Activated CD4-positive, CD25-positive, alpha-beta regulatory T cell treated with anti-CD3 and anti-CD28 coated beads, Interleukin-2, amount 50 U/mL, for 16 hours (primary cell): ENCODE measurements at places on chromosomes 4 and X.

- DNase-seq = peak; percentile 44
Observed at GRCh38 chrX:71128915-71129765, 10.7 kb downstream of the MED12 start.

DNA sequence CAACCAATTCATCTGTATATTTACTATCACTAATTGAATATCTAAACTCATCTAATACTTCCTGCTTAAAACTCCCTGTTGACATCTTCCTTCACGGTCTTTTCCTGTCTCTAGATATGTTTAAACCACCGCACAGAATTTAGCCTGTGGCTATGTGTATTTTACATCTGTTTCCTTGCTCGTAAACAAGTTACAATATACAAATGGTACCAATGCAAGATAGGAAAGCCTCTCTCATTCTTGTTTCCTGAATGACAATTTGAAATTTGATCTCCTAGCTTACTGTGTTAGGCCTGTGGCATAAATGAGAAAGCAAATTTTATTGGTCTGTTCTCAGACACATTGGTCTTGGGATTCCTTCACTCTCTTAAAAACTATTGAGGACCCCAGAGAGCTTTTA is 89.7 kb upstream of the PCDH7 start:
- no peak for DNase-seq

- no peak for DNase-seq
Observed at GRCh38 chr4:2583092-2583491, 46.6 kb downstream of the FAM193A start.

DNA sequence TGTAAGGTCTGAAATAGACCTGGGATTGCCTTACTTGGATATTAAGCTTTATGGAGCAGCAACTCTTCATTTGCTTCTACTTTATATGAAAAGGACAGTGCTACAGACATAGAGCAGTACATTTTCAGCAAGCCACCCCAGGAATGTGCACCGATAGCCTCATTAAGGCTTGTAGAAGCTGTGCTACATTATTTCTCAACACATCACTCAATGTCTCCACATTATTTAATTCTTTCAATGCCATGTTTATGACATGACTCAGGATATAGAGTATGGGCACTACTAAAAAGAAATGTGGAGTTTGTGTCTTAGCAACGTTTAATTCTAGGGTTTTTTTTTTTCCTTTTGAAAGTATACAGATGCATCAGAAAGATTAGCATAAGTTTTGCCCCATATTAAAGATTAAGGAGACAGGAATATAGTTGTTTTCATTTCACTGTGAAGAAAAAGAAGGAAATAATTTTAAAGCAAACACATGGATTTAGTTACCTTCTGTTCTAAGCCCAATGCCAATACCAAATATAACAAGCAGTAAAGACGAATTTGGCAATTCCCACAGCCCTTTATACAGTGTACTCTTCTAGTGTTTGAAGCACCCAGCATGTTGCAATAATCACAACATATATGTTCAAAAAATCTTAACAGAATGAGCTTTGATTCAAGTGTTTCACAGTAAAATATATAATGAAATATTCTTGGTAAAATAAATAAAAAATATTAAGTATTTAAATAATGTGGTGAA is 2140.1 kb upstream of the AGA start:
- no peak for DNase-seq

DNA sequence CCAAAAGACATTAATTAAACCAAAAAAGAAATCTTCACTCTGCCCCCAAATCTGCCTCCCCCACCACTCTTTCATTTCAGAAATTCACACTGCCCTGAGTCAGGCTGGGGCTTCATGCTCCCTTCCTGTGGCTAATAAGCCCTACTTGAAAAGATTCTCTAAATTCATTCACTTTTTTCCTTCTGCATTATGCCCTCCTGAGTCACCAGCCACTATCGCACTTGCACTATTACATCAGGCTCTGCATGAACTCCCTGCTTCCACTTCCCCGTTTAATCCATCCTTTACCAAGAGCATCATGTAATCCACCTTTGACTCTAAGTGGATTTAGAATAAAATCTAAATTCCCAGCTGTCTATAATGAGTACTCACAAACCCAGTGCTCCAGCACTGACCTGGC is 295.4 kb upstream of the KLF3 start:
- no peak for DNase-seq

DNA sequence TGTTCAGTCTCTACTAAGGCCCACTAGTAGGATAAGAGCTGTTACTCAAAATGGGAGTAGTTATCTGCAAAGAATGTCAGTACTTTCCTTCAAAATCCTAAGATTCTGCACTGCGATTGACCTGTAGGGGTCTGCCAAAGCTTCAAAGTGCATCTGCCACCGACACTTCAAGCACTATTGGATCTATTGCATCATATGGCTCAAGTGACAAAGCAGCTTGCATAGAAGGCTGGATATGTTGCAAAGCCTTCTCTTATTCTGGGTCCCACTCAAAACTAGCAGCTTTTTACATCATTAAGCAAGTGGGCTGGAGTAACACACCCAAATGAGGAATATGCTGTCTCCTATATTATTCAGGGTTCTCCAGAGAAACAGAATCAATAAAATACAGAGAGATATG is 115.4 kb upstream of the EMCN start:
- no peak for DNase-seq

DNA sequence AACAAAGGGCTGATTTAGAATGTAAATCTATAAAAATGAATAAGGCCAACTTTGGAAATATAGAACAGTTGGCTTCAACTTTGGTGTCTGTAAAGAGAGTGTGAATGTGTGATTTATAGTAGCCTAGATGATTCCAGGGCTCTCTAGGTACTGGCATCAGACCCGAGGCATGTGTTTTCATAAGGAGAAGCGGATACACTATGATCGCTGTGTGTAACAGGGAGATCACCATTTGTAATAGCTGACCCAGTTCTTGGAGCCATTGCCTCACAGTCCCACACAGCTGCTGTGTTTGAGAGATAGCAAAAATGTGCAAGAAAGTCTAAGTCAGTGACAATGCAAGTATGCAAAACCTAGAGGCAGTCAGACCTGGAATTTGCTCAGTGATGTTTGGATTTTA is 135.1 kb downstream of the REPS2 start:
- no peak for DNase-seq

GRCh38 chr4:12679217-12679616 is 804.9 kb downstream of the RAB28 start:
- no peak for DNase-seq

DNA sequence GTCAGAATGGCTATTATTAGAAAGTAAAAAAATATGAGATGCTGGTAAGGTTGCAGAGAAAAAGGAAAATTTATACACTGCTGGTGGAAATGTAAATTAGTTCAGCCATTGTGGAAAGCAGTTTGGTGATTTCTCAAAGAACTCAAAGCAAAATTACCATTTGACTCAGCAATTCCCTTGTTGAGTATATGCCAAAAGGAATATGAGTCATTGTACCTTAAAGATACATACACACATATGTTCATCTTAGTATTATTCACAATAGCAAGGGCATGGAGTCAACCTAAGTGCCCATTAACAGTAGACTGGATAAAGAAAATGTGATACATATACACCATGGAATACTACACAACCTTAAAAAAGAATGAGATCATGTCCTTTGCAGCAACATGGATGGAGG is 148.2 kb downstream of the COMMD8 start:
- DNase-seq = no peak

- DNase-seq = no peak
Observed at GRCh38 chrX:124895947-124896346, 423.7 kb upstream of the TEX13C start.

GRCh38 chr4:139782926-139783522 is 117.4 kb downstream of the MGST2 start:
- DNase-seq = no peak

DNA sequence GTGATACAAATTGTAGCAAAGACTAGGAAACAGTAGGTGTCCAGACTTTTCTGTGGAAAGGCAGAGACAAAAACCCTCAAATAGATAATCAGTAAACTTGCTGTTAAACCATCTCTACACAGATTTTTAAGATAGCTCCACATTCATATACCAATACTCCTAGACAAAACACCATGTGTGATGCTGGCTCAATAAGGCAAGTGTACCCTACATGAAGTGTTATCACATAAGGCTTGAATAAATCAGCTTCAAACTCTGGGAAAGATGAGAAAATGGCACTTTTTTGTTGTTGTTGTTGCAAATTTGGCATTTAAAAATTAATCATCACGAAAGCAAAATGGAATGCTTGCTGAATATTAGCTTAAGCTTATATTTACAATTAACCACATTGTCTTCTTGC is 45.1 kb downstream of the DRD5 start:
- no peak for DNase-seq

DNA sequence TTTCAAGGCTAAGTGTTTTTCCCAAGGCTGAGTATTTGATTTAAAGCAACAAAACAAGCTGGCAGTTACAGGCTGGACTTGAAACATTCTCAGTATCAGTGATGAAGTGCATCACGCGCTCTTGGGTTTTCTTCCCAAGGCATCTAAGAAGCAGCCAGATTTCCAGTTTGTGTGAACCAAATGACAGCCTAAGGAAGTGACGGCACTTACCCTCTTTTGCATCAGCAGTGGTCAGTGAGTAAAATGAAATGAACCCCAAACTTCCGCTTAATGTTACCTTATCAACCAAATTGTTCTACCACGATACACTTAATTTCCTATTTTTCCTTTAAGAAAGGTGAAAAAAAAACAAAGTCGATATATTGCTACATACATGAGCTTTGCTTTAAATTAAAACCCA is 15.8 kb upstream of the GYPE start:
- no peak for DNase-seq

DNA sequence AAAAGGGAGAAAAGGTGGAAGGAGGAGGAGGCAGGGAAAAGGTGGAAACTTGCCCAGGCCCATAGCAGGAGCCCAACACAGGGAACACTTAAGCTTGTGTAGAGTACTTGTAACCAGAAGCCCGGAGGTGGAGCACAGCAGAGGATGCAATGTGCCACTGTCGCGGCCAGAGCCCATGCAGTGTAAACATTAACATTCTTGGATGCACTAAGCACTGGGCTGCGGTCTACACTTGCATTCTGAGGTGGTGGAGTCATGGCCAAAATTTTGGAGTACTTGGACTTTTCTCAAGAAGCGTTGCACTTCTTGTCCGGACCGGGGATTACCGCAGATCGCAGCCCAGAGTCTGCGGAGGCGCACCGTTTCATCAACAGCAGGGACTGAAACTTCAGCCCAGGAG is 4.5 kb upstream of the RHOXF1 start:
- no peak for DNase-seq

- DNase-seq = no peak
Observed at GRCh38 chr4:175784986-175785525, 27.0 kb downstream of the GPM6A start.

- DNase-seq = no peak
Observed at GRCh38 chr4:150079081-150079581, 886 bp downstream of the DCLK2 start.

DNA sequence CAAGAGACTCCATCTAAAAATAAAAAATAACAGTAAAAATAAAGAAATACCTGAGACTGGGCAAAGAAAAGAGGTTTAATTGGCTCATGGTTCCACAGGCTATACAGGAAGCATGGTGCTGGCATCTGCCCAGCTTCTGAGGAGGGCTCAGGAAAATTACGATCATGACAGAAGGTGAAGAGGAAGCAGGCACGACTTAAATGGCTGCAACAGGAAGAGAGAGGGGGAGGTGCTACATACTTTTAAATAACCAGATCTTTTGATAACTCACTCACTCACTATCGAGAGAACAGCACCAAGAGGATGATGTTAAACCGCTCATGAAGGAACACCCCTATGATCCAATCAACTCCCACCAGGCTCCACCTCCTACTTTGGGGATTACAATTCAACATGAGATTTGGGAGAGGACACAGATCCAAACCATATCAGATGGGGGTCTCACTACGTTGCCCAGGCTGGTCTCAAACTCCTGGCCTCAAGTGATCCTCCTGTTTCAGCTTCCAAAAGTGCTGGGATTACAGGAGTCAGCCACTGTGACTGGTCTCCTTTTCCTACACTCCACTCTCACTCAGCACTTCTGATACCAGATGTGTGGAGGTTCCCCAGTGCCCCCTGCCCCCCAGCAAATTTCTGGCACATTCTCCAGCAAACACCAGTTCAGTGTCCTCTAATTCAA is 11.9 kb upstream of the ZNF157 start:
- no peak for DNase-seq

DNA sequence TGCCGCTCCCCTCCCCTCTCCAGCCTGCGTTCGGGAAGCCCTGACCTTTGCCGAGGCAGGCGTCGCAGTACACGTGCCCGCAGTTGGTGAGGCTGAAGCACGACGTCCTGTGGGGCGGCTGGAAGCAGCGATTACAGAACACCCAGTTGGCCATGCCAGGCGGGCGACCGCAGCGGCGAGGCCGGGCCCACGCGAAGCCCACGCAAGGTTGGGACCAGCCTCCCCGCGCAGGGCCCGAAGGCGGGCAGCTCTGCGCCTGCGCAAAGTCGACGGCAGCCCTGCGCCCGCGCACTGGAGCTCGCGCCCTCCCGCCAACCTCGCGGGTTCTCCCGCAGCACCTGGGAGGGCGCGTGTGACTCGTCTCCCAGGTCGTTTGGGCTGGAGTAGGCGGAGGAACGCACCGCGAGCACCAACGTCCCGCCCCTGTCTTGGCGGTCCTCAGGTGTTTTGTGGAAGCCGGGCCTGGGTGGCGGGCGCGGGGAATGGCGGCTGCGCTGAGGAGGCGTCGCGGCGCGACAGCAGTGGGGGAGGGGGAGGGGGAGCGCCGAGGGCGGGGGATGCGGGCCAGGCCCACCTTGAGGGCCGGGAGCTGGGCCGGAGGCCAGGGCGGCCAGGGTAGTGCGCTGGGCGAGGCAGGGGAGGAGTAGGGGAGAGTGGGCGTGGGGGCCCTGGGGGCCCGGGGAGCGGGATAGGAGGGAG is at the start of gene RNF212:
TSS of gene RNF212 (minus strand) at position 254 of the 699 bp plus-strand sequence. CDS start at position 154, 100 bp downstream.
- no peak for DNase-seq

DNA sequence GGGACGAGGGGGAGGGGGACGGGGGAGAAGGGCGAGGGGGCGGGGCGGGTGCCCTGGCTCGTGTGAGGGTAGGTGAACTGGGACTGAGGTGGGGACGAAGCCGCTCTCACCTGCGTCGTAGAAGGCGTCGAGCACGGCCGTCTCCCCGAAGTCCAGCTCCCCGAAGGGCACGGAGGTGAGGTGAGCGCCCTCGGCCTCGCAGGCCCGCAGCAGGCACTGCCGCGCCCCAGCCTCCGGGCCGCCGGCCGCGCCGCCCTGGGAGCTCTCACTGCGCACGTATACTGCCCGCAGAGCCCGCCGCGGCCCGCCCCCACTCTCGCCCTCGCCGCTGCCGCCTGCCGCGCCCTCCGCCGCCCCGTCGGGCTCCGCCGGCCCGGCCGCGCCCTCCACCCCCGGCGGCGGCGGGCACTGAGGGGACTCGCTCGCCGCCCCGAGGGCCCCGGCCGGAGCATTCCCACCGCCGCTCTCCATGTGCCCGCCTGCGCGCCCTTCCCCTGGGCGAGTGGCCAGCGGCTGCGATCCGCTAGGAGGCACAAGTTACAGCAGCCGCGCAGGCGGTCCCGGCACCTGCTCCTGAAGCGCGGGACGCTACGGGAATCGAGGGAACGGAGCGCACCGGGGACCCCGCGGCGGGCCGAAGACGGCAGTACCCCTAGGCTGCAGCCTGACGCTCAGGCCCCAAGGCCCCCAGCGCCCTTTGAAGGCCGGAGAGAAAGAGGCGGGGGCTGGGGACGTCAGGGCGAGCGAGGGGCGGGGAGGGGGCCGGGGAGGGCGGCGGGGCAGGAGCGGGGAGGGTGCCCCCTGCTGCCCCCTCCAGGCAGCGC is at the start of gene MAP3K15:
TSS of gene MAP3K15 (minus strand) at position 718 of the 824 bp plus-strand sequence. CDS start at position 471, 247 bp downstream.
- no peak for DNase-seq

- no peak for DNase-seq
Observed at GRCh38 chr4:17152941-17153540, 254.6 kb upstream of the LDB2 start.

GRCh38 chrX:132497432-132497831 is 8.6 kb upstream of the MBNL3 start:
- no peak for DNase-seq
